ENCODE measurements at places on chromosomes 12 and 14.

- no peak for DNase-seq
Observed at GRCh38 chr12:997505-997904, 6.5 kb downstream of the ERC1 start.

GRCh38 chr12:75974323-75975187 lies 57.0 kb downstream of the PHLDA1 start:
- no peak for DNase-seq

DNA sequence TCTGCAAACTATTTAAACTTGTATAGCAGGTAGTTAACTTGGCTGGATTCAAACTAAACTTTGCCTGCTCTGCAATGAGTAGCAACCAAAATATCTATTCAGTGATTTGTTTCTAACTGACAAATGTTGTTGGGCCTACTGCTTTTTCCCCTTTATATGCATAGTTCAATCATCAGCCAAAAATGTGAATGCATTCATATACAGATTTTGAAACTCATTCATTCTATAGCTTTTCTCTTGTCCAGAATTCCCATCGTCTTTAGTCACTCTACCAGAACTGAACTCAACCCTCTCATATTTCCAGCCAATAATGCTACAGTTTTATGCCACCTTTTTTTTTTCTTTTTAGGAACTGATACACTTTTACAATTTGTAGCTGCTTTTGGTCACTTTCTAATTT lies 599.8 kb downstream of the RPL10L start:
- DNase-seq: no peak

- no peak for DNase-seq
Observed at GRCh38 chr12:47731723-47732122, 6.4 kb upstream of the ENDOU start.

DNA sequence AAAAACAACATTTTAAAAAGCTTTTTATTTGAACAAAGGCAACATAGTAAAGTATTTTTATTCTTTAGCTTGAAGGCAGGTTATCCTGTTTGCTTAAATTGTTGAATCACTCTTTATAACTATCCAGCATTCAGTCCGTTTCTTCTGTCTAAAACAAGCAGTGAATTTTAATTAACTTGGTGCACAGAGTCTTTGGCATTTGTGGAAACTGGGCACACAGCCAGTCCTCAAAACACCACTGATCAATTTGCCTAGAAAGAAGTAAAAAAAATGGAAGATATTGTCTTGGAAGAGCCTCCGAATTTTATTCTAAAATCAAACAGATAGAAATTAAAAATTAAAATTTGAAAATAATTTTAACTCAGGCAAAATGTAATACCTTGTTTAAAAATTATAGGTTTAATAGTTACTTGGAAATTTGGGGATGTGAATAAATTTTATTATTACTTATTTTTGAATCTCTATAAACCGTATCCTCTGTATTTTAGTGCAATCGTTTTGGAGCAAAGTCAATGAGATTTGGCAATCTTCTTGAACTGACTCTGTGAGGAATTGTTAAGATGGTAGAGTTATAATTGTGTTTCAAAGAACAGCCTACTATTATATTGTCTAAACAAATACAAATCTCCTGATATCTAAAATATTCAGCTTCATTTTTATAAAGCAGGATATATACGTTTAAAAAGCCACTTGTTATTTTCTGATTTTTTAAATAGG lies 927.0 kb downstream of the SLC16A7 start:
- no peak for DNase-seq

DNA sequence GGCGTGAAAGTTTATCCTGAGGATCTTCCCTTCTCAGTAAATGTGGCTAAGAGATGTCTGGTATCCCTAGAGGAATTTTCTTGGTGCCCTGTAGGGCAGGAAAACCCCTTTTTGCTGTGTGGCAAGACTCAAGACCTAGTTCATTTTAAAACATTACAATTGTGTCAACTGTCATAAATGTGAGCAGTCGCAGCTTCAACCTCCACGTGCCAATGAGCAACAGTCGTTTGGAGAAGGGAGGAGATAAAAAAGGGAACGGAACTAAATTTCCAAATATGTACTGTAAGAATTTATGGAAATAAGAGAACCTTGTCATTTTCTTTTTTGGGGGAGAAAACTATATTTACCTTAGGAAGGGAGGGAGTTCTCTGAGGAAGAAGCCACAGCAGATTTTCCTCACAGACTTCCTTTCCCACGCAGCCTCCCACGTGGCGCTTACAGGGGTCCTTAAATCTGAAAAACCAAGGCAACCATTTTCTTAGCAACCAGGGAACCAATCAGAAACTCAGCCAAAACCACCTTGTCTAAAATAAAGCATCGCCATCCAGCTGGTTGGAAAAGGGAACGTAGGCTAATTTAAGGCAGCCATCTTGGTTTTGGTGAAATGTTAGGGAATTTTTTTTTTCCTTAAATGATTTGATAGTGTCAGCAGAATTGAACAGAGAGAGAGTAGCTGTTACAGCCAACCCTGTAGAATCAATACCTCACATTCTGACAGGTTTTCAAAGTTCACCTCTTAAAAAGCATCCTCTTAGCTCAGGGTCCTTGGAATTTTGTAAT lies 99.1 kb downstream of the FIGNL2 start:
- DNase-seq: no peak

GRCh38 chr12:31234053-31234840 lies 91.7 kb downstream of the SINHCAF start:
- no peak for DNase-seq

DNA sequence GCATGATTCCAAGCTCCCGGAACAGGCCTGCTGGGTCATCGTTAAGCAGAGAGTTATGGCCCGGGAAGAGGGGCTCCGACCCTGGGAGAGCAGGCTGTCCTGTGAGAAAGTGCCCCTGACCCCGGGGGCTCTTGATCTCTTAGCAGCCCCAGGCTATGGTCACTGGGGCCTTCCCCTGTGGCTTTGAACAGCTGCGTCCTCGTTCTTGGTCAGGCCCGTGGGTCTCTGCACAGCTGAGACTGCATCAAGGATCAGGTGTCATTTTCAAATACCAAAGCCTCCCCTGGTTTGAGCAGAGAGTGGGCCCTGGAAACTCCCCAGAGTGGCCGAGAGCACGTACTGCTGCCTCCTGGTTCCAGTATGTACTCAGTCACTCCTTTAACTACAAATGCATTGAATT lies 114.8 kb downstream of the ESRRB start:
- DNase-seq: no peak

- DNase-seq: no peak
Observed at GRCh38 chr12:2690348-2691005, 104.3 kb upstream of the FKBP4 start.

DNA sequence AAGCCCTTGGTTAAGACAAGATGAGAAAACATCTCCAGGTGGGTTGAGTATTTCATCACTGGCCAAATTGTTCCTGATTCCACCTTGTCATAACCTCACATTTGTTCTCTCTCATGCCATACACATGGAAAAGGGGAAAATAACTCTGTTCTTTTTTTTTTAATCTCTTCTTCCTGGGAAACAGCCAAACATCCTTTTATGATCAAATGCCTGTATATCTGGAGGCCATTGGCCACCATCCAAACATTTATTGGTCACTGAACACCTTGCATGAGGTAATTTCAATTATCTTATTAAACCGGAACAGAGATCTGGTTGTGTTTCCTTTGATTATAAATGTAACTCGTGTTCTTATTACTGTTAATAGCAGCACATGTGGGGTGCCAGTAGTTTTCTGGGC lies 469.6 kb downstream of the NPAS3 start:
- no peak for DNase-seq

DNA sequence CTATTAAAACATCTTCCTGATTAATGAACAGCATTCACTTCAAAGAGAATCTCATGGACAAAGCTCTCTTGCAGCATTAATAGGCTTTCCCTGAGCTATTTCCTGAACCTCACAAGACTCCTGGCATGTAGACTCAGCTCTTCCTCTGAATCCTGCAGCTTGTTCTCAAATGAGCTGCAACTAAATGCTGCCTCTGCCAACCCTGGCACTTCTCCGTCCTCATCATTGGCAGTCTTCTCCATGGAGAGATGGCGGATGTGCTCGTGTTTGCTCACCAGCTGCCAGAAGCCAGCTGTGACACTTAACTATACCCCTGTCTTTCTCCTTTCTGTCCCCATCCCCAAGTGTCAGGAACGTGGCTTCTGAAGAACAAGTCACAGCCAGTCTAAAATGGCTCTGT lies 232.1 kb downstream of the FOXN3 start:
- no peak for DNase-seq

- DNase-seq: no peak
Observed at GRCh38 chr12:132063491-132063890, 80.6 kb downstream of the DDX51 start.

DNA sequence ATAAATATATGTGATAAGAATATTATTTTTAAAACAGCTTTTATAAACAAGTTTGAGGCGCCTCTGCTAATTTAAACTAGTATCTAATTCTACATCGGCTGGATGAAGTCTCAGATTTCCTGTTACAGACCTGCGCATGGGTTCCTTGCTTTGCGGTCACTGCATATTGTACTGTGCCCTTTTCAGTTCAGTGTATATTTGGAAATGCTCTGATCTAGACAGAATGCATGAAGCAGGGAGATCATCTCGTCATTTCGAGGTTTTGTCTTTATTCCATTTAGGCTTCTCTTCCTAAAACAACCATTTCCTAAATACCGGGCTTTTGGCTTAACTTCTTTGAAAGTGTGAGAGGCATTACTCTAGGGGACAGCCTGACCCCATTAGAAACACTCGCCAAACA lies 25.6 kb downstream of the CRACR2A start:
- DNase-seq: no peak

GRCh38 chr12:28237423-28237822 lies 47.2 kb downstream of the CCDC91 start:
- DNase-seq: no peak

- no peak for DNase-seq
Observed at GRCh38 chr14:49947506-49947905, 54.6 kb downstream of the ARF6 start.

All from effector CD4-positive, alpha-beta T cell (primary cell).